ENCODE measurements at places on chromosomes 12 and 14.

- no peak for DNase-seq
Observed at GRCh38 chr14:103594265-103594664, 31.5 kb downstream of the COA8 start.

GRCh38 chr12:46153268-46153872, 115.5 kb downstream of the SLC38A1 start:
- DNase-seq = no peak

DNA sequence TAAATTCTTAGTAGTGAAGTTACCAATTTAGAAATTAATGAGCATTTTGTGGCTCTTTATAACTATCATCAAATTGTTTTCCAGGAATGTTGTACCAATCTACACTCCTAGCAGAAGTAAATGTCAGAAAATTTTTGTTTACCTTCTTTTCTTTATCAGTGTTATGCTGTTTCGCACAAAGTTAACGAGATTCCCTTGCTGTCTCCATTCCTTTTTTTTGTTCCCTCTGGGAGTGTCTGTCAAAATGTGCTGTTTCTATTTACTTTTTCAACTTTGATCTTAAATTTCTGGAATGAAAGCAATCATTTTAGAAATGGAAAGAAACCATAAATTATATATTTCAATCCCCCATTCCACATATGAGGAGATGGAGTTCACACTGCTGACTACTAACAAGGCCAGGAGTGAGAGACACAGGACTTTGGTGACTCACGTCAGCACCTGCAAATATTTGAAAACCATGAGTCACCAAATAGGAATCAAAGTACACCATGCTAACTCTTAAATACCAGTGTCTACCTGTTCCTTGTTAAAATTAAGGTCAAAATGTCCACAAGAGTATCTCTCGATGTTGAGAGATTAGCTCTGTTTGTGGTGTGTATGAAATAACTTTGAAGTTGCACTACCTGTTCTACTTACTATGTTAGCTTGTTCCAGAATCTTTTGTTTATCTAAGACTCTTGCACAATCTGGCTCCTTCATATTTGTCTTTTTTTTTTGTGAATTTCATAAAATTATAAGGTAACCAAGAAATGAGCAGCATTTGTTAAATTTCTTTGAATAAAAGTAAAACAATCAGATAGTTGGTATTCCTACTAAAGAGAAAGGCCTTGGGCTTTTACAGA, 106.0 kb downstream of the RMST start:
- no peak for DNase-seq

GRCh38 chr12:53869500-53869899, 69.1 kb upstream of the HOXC13 start:
- DNase-seq = no peak

- DNase-seq = no peak
Observed at GRCh38 chr12:125203145-125203765, 138.0 kb downstream of the AACS start.

DNA sequence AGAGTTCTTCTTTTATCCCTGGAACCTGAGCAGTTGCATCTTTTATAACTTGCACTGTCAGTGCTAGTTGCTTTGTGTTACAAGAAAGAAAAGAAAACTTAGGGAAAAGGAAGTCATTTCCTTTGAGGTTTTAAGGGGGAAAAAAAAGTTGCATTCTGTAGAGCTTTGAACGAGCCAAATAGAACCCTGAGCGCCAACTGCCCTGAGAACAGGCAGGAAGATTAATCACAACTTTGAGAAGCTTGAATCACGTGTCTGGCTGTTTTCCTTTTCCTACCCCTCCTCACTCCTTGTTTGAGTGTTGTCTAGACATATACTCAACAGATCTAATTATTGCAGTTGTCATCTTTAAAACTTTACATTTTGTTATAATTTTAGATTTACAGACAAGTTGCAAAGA, 12.5 kb downstream of the PCNX1 start:
- DNase-seq = no peak

DNA sequence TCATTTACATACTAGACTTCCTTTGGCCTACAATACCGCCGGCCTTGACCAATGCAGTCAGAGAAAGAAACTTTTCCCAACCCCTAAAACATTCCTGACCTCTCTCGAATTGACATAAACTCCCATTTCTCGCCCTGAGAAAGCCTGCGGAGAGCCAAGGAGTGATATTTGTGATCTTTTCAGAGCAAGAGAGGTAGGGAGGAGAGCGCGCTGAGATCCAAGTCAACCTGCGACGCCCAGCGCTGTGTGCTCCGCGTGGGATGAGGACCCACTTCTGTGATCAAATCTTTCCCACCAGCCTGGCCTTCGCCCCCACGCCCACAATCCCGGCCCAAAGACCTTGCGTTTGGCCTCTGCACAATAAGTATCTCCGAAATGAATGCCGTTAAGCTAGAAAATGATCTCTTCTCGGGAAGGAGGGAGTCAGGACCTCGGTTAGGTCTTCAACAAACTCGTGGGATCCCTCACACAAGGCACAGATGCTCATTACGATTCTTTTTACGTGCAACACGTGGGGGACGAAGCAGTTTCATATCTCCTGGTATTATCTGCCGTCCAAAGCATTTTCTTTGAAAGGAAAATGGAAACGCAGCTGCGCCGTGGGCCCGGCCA, 6.3 kb upstream of the NPAS3 start:
- no peak for DNase-seq

GRCh38 chr12:80400571-80400991, 43.5 kb upstream of the PTPRQ start:
- DNase-seq = no peak

- no peak for DNase-seq
Observed at GRCh38 chr14:60116181-60116580, 24.5 kb downstream of the PCNX4 start.

DNA sequence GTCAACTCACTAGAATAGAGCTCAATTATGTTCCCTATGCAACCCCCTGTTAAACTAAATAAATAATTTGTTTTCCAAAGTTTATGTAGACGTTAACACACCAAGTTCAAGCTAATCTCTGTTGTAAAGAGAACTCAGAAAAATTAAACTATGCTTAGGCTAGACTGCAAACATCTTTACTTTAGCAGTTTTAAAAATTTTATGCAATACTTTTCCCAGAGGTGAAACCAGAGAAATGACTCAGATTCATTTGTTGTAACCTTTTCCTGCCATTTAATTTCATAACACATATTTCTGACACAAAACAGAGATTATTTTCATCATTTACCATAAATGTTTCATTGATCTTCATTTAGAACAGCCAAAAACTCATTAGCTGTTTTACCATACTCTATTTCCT, 27.4 kb downstream of the ABCC9 start:
- no peak for DNase-seq

- no peak for DNase-seq
Observed at GRCh38 chr12:87082756-87083155, 826.6 kb upstream of the MGAT4C start.

GRCh38 chr12:60489071-60489470, 893.2 kb downstream of the SLC16A7 start:
- DNase-seq = no peak

- DNase-seq = no peak
Observed at GRCh38 chr14:65169351-65169750, 67.0 kb upstream of the MAX start.

DNA sequence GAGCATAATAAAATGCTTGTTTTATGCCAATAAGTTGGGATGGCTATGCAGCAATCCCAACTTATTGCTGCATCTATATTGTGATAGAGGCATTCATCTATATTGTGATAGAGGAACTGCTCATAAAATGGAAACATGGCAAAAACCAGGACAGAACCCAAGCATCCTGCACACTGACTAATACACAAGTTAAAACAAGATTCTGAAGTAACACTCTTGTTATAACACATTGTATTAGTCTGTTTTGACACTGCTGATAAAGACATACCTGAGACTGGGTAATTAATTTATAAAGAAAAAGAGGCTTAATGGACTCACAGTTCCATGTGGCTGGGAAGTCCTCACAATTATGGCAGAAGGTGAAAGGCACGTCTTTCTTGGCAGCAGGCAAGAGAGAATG, 36.8 kb downstream of the KCNK10 start:
- no peak for DNase-seq
